ENCODE measurements at places on chromosomes 2 and 18.
A peak's percentile ranks its signal among the peaks of the same experiment; 100 is the strongest.

DNA sequence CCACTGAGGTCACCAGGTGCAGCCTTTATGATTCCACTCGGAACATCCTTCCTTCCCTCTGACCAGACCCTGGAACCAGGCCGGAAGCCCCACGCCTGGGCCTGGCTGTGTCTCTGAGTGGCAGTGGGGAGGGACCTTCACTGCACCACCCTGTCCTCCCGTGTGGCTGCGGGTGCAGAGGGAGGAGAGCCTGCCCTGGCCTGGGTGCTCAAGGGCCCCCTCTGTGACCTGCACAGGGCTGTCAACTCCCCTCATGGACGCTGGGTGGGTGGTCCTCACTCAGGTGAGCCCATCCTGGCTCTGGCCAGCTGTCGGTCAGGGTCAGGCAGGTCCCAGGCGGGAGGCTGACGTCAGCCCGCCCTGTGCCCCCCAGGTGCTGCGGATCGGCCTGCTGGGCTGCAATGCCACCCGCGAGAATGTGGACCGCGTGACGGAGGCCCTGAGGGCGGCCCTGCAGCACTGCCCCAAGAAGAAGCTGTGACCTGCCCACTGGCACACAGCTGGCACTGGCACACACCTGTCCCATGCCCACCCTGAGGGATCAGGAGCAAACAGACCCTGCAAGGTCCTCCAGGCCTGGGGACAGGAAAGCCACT is 9.8 kb downstream of the AGXT start:
- no peak for DNase-seq

DNA sequence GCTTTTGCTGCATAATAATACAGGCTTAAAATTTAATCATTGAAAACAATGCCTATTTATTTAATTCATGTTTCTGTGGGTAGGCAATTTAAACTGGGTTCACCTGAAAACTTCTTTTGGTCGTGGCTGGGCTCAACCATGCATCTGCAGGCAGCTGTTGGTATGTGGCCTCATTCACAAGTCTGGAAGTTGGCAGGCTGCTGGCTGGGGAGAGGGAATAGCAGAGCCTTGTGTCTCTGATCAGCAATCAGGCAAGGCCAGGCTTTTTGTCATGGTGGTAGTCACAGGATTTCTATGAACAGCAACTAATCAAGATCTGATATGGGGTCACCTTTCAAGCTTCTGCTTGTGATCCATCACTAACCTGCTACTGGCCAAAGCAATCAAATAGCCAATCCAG is 130.1 kb upstream of the KCNJ3 start:
- DNase-seq: no peak

- DNase-seq: no peak
Measured at GRCh38 chr2:10457846-10458598, 9.9 kb upstream of the ODC1 start.

DNA sequence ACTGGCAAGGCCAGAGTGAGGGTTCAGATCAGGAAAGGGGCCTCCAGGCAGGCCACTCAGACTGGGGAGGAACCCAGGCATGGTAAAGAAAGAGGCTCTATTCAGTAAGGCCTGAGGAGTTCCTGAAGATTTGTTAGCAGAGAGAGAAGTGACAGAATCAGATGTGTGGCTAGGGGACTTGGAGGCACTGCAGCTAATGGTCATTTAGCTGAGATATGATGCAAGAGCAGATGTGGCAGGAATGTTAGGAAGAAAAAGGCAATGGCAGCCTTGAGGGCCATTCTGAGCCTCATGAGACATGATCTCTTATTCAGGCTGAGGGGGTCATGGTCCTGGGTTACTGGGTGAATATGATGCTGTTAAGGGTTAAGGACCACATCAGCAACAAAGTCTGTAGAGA is 73.4 kb downstream of the CCDC93 start:
- no peak for DNase-seq

DNA sequence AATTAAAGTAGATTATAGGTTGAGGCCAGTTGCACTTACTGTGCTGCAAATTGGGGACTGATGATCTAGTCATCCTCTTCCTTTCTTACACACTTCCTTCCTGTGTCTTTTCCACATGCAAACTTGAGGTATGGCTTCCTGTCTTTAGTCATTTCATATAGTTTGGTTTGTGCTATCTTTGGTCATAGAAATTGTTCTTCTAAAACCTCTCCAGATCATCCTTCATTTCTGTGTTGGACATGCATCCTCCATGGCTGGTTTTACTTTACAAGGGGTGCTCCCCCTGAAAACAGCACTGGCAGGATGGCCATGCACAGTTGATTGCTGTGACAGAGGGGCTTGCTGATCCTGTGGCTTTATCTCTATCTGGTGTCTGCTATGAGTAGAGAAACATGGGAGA is 36.5 kb downstream of the MGAT5 start:
- peak; percentile 35 for DNase-seq

GRCh38 chr2:231701456-231702373 is 6.6 kb upstream of the PTMA start:
- no peak for DNase-seq

DNA sequence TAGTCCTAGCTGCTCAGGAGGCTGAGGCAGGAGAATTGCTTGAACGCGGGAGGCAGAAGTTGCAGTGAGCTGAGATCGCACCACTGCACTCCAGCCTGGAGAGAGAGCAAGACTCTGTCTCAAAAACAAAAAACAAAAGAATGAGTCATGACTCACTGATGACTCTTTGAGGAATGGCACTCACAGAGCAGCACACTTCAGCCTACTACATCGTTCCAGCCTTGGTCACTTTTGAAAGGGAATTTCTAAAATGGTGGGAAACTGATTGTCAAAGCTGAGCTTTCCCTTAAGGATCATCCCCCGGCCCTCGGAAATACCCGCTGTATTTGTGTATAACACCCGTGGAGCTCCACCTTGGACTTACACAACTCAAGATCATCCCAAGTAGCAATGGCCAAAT is 217.3 kb upstream of the HS6ST1 start:
- no peak for DNase-seq

GRCh38 chr2:727071-727470 is 49.9 kb upstream of the TMEM18 start:
- DNase-seq: no peak

DNA sequence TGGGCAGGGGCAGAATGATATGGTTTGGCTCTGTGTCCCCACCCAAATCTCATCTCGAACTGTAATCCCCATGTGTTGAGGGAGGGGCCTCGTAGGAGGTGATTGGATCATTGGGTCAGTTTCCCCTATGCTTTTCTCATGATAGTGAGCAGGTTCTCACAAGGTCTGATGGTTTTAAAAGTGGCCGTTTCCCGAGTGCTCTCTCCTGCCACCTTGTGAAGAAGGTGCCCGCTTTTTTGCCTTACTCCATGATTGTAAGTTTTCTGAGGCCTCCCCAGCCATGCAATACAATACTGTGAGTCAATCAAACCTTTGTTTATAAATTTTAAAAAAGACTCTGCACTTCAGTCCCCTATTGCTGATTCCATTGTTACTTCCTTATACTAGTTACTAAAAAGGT is 82.9 kb upstream of the CDKL4 start:
- no peak for DNase-seq

DNA sequence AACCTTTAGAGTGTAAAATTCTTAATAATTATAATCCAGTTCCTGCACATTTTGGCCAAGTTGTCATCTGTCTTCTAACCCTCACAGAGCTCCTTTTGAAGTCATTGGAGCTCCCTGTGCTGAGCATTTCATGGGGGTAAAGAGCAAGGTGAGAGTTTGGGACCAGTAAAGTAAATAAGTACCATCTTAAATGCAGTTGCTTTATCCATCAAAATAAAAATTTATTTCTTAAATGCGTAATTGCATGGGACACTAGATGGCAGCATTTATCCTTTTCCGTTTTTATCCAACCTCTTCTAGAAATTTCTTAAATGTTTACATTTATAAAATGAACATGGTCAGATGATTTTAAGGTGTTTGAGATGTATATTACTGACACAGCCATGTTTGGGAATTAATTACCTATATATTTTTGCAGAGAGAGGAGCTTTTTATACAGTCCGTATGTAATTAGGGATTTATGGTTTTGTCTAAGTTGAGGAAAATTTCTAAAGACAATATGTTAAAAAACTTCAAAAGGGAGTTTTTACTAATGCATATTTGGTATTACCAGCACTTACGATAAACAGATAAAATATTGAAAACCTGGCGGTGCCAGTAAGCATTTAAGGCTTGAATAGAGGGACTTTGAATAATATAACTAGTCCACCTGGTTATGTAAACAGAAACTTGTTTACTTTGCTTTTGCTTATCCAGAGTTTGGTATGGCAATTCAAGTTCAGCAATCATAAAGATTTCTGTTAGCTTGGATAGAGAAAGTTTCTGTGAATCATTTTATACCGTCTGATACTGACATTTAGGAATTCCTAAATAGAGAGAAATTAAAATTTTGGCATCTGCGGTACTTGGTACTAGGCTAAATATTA is 54.5 kb downstream of the ACSL3 start:
- DNase-seq: no peak

GRCh38 chr2:236499691-236500578 is 69.7 kb upstream of the ACKR3 start:
- DNase-seq: no peak

DNA sequence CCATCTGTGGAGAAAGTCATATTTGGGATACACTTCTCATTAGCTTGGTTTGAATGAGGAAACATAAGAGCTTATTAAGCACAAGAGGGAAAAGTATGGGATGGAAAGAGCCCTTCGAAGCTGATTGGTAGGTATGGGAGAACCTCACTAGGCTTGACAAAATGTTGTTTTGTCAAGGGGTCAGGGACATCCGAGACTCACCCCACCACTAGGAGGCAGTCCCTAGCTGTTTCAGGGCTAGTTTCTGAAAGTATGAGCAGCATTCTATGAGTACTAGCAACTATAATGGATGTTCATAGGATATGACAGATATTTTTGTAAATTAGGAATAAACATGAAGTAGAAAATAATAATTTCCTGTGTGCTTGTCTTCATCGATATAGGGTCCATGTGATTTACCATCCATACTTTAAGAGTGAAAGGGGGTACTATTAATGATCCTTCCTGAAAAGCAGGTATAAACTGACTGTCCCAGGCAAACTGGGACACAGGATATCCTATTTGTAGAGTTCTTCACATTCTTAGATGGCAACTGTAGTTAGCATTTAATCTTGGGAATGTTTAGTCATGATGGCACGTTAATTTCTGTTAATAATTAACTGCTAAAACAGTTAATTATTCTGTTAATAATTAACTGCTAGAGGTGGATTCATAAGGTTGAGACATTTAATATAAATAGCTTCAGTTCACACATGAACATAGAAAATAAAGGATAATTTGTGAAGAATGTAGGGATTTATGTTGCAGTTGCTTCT is 28.4 kb downstream of the OTX1 start:
- peak; percentile 41 for DNase-seq
